ENCODE measurements at places on chromosomes 6 and 20.

- DNase-seq: no peak
These were observed 105.0 kb downstream of the OLIG3 start for GRCh38 chr6:137389150-137389704.

- no peak for DNase-seq
These were observed 43.8 kb upstream of the SEC63 start for GRCh38 chr6:108001696-108002231.

GRCh38 chr20:24066076-24066700, 77.6 kb upstream of the GGTLC1 start:
- no peak for DNase-seq

GRCh38 chr20:9590189-9590588, 75.8 kb downstream of the LAMP5 start:
- DNase-seq: peak; percentile 74

DNA sequence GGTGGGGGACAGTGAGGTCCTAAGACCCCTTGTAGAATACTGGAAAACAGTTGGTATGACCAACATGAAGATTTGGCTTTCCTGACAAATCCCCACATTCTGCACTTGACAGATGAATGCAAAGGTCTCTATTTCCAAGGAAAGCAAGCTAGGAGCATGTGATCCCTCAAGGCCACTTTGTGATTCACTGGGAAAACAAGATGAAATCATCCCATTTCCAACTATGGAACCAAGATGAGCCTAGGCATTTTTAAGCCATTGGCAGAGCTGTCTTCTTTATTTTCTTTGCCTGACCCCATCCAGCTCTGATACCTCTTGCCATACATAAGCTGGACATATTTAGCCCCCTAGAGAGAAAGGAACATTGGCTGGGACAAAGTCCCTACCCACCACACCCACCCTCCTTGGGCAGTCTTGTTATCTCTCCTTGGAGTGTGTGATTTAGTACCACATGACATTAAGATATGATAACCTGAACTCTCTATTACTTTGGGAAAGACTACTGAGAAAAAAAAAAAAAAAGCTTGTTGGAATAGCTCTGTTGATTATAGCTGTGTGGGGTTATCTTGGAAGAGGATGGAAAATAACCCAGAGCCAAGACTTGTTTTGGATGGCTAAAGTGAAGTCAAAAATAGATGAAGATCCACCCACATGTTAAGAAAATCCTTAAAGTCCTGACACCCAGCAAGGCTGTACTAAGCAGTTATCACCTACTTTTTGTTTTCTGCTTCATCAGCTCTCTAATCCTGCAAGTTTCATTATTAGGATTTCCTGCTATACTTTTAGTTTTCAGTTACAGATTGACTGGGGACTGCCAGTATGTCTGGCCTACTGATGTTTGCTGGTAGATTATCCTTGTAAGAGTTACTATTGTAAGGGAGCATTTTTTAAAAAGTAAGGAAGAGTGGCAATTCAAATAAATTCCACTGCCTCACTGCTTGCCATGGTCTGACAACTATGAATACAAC, 90.1 kb upstream of the PREP start:
- peak; percentile 52 for DNase-seq

- DNase-seq: no peak
These were observed 47.8 kb downstream of the CDH22 start for GRCh38 chr20:46260480-46260879.

- DNase-seq: peak; percentile 80
These were observed 41.0 kb downstream of the SOX4 start for GRCh38 chr6:21634582-21634981.

- DNase-seq: no peak
These were observed 42.0 kb upstream of the LY86 start for GRCh38 chr6:6546318-6547109.

DNA sequence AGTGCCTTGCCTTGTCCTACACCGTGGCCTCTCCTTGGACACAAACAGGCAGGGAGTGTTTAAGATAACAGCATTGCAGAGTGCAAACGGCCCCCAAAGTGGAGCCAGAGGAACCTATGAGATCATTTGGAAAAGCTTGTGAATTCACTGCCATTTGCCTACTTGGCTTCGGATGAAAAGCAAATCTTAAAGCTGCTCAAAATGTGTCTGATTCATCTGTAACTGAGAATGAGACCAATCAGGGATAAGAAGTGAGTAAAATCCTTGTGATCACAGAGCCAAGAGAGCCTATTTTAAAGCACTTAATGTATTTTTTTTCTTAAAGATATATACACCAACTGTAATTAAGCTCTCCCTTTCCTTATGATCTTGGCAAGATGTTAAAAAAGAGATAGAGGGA, 65.7 kb upstream of the BACH2 start:
- peak; percentile 53 for DNase-seq

GRCh38 chr6:157814883-157815282, 8.2 kb upstream of the SNX9 start:
- DNase-seq: no peak

- DNase-seq: no peak
These were observed 355.5 kb upstream of the HTR1E start for GRCh38 chr6:86581833-86582232.

- DNase-seq: no peak
These were observed 20.6 kb downstream of the EPHA7 start for GRCh38 chr6:93398723-93399122.

- no peak for DNase-seq
These were observed 109.7 kb downstream of the FAM120B start for GRCh38 chr6:170416303-170416702.

DNA sequence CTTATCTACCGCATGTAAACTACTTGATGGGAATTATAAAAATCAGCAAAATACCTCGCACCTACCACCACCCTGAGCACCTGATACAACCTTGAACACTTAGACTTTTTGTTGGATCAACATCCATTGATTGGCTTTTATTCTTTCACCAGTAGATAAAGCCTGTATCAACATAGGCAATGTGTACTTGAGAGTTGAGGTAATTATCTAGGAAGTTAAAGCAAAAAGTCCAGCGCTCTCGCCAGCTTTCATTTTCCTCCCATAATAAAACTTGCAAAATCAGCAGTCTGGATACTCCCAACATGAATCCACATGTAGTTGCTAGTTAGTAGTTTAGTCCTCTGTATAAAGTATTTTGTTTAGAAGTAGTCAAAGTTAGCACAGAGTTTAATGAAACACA, 132.0 kb upstream of the PRDM1 start:
- DNase-seq: no peak

- no peak for DNase-seq
These were observed 32.4 kb downstream of the ATG5 start for GRCh38 chr6:106293116-106293515.
